Skin of body (tissue), 3 donors: ENCODE measurements at places on chromosomes 12 and 14.

DNA sequence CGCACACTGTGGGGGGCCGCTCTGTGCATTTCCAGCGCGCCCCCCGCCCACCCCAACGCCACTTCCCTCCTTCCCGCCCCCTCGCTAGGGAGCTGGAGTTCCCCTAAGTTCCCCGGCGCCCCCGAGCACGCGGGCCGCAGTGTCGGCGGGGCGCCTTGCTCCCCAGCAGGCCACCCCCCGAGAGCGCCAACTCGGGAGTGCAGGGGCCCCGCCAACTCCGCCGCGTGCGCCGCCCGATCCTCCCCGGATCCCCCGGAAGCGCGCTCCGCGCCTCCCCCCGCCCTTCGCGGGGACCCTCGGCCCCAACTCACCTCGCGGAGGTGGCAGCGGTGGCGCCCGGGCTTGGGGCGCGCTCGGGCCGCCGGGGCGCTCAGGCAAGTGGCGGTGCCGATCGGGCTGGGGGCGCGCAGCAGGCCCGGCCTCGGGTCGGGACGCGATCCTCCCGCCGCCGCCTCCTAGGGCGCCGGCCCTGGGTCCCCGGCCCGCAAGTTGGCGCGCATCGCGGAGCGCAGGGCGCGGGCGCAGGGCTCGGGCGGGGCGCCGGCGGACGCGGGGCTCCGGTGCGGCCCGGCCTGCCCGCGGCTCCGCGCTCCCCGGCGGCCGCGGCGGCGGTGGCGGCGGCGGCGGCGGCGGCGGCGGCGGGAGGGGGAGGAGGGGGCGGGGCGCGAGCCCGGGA lies at the start of gene NCOR2:
NCOR2 (minus strand) TSS at position 616 of the 676 bp plus-strand sequence. CDS start 72,361 bp downstream, outside the sequence.
- no peak for DNase-seq

DNA sequence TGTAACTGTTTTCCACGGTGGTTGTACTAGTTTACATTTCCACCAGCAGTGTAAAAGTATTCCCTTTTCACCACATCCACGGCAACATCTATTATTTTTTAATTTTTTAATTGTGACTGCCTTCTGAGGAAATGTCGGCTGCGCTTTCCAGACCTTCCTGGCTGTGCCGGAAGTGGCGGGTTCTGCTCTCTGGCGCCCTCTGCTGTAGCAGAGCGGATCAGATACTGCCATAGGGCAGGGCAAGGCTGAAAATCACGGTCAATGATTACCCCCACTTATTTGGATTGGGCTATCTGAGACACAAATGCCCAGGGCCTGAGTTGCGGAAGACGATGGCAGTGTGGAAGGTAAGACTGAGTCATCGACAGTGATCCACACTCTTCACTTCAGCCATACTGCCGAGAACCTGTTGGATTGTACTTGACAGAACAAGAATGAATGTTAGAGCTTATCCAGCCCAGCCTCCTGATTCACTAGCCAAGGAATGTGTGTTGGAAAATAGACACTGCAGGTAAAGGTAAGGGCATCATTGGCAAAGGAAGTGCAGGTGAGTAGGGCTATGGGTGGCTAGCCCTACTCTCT lies 124.2 kb downstream of the NTF3 start:
- no peak for DNase-seq

DNA sequence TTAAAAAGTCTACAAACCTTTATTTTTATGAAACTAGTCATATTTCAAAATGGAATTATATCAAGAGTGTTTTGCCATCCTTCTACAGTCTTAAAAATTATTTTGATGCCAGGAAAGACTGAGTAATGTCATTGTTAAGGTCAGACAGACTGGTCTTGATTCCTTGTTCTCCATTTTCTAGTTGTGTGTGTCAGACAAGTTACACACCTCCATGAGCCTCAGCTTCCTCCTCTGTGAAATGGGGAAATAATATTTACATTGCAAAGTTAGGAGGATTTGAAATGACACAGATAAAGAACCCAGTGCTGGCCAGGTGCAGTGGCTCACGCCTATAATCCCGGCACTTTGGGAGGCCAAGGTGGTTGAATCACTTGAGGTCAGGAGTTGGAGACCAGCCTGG lies 47.4 kb upstream of the ELK3 start:
- DNase-seq: no peak

DNA sequence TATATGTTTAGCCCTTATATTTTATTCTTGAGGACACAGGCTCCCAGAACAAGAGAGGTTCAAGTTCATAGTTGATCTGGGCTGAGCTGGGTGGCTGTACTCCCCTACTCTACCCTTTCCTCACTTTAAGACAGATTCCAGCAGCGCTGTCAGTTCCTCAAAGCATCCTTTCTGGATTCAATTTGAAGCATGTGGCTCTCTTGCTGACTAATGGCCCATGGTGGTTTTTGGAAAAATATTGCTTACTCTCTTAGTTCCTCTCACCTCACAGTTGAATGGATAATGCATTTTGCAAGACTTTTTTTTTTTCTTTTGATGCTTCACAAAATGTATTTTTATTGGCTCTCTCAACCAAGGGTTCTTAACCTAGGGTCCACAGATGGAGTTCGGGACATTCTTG lies 4.1 kb downstream of the PELI2 start:
- peak; percentile 38 for DNase-seq

GRCh38 chr12:123986374-123986965 lies 13.5 kb downstream of the ZNF664 start:
- DNase-seq: no peak

- DNase-seq: no peak
Measured at GRCh38 chr14:38522724-38523123, 266.8 kb upstream of the CLEC14A start.

GRCh38 chr12:48331399-48331798 lies 19.3 kb downstream of the ZNF641 start:
- DNase-seq: no peak

- DNase-seq: no peak
Measured at GRCh38 chr12:60148831-60149230, 553.0 kb downstream of the SLC16A7 start.

DNA sequence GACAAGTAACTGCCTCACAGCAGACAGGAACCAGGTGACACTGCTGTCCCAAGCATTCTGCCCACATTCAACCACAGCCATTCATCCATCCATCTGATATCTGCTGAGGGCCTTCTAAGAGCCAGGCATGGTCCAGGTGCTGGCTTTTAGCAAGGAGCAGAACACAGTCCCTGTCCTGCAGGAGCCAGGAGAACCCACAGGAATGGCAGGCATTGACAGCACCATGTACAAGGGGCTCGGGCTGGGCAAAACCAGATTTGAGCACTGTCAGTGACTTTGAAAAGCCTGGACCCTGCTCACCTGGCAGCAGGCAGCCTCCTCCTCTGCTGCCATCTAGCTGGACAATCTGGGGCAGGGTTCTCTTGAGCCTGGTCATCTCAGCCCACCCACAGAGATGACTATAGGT lies 137.0 kb downstream of the ZFP36L1 start:
- no peak for DNase-seq

DNA sequence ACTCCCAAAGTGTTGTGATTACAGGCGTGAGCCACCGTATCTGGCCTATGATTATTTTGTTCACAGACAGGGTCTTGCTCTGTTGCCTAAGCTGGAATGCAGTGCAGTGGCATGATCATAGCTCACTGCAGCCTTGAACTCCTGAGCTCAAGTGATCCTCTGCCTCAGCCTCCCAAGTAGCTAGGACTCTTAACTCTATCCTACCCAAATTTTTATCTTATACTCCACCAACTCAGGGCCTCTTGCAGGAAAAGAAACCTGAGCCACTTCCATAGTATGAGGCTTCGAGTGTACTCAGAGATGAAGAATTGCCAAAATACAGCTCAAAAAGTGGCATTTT lies 828 bp downstream of the MMAB start:
- no peak for DNase-seq

DNA sequence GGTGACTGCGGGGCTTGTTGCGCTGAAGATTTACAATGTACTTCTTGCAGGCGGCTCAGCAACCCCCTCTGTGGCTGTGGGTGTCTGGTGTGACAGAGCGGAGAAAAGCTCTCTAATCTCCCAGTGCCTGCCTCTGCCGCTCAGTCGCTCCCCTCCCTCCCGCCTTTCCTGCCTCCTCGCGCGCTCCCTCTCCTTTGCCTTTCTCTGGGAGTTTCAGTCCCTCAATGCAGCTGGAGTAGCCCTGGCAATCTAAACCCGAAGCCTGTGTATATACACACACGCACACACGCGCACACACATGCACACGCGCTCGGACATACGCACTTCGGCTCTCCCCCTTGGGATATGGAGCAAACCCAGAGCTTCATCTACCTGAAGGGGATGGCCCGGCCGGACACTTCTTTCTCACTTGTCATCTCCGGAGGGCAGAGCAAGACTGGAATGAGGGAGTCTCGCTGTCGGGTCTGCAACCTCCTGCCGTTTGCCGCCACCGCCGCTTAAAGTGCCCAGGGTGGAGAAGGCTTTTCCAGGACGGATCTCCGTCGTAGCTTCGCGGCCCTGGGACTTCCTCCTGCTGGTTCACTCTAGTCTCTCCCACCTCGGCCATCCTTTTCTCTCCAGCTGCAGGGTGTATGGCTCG lies 599 bp upstream of the TRHDE start:
- peak; percentile 11 for DNase-seq

DNA sequence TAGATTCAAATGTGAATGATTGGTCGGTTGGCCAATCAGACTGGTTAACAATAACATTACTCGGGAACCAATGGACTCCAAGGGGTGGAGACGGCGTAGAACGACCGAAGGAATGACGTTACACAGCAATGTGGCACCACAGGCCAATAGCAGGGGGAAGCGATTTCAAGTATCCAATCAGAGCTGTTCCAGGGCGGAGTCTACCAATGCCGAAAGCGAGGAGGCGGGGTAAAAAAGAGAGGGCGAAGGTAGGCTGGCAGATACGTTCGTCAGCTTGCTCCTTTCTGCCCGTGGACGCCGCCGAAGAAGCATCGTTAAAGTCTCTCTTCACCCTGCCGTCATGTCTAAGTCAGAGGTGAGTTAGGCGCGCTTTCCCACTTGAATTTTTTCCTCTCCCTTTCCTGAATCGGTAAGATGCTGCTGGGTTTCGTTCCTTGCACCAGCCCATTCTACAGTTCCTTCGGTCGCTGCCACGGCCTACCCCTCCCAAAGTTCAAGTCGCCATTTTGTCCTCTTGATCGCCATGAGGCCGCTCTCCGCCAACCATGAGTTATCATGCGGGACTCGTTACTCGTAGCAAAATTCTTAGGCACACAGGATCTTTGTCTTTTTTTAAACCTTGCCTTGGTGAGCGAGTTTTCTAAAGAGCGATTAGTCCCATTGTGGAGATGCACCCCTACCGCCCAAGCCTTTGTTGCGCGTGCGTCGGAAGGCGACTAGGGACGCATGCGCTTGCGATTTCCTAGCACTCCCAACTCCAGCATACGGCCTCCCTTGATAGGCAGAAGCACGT lies at the start of gene HNRNPA1:
HNRNPA1 (plus strand) TSS at position 259 of the 793 bp plus-strand sequence; CDS start at position 341, 82 bp downstream.
- DNase-seq: peak; percentile 100

- DNase-seq: no peak
Measured at GRCh38 chr12:106854723-106855122, 80.2 kb downstream of the RIC8B start.

DNA sequence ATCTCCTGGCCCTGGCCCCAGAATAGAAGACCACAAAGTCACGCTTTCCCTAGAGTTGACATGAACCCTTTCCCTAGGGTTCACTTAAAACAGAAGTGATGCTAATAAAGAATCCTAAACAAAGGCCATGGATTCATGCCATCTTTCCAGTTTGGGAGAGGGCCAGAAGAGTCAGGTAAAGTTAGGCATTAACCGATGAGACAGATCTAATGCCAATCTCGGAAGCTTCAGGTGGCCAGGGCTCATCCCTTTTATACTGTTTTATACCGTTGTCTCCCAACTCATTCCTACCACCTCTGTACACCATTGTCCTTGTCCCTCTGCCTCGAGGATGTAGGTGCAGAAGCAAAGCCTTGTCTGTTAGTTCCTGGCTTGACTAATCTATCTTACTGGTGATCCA lies 22.8 kb upstream of the ACTR10 start:
- DNase-seq: no peak

DNA sequence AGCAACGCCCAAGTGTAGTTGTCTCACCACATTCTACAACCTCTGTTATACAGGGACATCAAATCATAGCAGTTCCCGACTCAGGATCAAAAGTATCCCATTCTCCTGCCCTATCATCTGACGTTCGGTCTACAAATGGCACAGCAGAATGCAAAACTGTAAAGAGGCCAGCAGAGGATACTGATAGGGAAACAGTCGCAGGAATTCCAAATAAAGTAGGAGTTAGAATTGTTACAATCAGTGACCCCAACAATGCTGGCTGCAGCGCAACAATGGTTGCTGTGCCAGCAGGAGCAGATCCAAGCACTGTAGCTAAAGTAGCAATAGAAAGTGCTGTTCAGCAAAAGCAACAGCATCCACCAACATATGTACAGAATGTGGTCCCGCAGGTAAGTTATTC lies 123.0 kb downstream of the ARID2 start:
- no peak for DNase-seq

DNA sequence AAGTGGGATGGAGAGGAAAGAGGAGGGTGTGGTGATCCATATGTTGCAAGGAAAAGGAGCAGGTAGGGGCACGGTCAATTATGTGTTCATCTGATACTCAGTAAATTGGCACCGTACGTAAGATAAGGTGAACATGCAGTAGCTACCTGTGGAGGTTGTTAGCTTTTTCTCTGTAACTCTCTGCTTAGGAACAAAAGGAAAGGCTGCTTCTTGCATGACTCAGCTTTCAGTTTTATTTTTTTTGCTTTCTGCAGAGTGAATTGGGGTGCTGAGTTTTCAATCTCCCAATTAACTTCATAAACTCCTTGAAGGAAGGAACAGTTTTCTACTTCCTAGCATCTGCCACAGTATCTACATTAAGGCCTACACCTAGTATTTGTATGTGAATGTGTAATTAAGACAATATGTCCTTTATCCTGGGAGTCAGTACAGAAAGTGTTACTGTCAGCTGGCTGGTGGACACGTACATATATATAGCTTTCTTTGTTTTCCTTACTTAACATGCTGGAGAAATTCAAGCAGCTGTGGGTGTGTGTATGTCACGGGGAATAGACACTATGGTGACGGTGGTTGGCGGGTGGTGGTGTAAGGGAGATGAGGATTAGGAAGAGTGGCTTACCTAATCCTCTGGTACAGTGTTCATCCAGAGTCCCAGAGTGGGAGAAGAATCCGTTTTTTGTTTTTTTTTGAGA lies 40.1 kb upstream of the WNK1 start:
- no peak for DNase-seq

GRCh38 chr14:41362139-41362538 lies 244.5 kb upstream of the LRFN5 start:
- DNase-seq: no peak
